ENCODE measurements at places on chromosomes 13 and 19.

GRCh38 chr19:31286491-31286890 lies 62.7 kb downstream of the TSHZ3 start:
- H3K27me3 ChIP-seq = no peaks in the 10 kb centered on the region
- ATAC-seq = no peak
- no peak overlapping the region for H3K27ac ChIP-seq
- H3K4me3 ChIP-seq = no peak overlapping the region
- H3K4me1 ChIP-seq = no peaks in the 10 kb centered on the region

GRCh38 chr13:90416519-90416918 lies 931.0 kb upstream of the MIR17HG start:
- ATAC-seq = no peak
- no peaks in the 10 kb centered on the region for H3K4me1 ChIP-seq
- no peak overlapping the region for H3K4me3 ChIP-seq
- H3K27ac ChIP-seq = no peak overlapping the region
- H3K27me3 ChIP-seq = no peaks in the 10 kb centered on the region
- H3K36me3 ChIP-seq = no peaks in the 10 kb centered on the region

DNA sequence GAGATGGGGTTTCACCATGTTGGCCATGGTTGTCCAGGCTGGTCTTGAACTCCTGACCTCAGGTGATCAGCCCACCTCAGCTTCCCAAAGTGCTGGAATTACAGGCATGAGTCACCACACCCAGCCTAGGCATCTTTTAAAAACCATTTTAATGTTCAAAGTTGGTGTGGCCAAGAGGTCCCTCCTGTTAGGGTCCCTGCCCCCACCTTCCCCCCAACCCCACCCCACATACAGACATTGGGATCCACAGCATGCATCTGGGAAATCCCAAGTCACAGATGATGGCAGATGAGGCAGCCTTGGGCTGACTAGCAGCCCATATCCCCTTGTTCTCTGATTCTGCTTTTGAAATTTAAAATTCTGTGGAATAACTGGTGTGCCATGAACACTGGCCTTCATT lies 226.0 kb downstream of the KATNAL1 start:
- H3K4me1 ChIP-seq = no peaks in the 10 kb centered on the region
- no peaks in the 10 kb centered on the region for H3K27me3 ChIP-seq
- no peaks in the 10 kb centered on the region for H3K36me3 ChIP-seq
- no peak overlapping the region for H3K27ac ChIP-seq

DNA sequence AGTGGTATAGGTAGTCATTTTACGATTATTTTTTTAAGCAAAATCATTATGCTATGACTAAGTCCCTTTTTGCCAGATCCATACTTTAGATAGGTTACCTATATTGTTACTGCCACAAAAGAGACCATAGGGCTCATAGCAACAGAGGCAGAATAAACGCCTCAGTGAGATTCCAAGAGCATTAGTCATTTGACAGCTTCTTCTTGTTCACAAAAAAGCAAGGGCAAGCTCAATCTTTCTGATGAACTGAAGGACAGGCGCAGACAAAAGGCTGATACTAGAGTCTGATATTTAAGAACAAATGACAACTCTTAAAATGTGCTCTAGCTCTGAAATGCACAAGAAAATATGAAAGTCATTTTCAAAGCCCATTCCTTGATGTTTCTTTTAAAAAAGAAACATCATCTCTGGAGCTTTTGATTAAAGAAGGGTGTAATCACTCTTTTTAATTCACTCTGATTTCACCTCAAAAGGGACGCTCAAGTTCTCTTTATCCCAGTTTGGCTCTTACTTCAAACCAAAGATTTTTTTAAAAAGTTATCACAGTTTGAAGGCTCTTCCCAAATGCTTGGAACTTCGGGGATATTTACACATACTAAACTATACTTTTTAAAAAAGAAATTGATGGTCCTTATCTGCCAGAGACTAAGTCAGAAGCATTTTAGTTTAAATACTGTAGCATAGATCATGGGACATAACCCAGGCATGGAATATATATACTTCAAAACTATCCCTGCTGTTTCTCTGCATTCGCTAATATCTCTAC lies 187.2 kb downstream of the EFNB2 start:
- H3K27me3 ChIP-seq = peaks cover 12% of the 10 kb centered on the region
- no peak for ATAC-seq
- H3K36me3 ChIP-seq = no peaks in the 10 kb centered on the region
- no peak overlapping the region for H3K27ac ChIP-seq

DNA sequence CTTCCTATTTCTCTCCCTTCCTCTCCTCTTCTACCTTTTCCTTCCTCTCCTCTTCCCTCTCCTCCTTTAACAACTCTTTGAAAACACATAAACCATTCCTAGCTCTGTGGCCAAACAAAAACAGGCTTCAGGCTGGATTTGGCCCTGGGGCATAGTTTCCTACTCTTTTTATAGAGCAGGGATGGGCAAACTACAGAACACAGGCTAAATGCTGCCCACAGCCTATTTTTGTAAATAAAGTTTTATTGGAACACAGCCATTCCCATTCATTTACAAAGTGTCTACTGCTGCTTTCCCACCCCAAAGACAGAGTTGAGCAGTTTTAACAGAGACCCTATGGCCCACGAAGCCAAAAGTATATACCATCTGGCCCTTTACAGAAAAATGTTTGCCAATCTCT lies 35.4 kb downstream of the LHFPL6 start:
- no peaks in the 10 kb centered on the region for H3K36me3 ChIP-seq
- no peaks in the 10 kb centered on the region for H3K27me3 ChIP-seq
- peaks cover 37% of the 10 kb centered on the region for H3K4me1 ChIP-seq

DNA sequence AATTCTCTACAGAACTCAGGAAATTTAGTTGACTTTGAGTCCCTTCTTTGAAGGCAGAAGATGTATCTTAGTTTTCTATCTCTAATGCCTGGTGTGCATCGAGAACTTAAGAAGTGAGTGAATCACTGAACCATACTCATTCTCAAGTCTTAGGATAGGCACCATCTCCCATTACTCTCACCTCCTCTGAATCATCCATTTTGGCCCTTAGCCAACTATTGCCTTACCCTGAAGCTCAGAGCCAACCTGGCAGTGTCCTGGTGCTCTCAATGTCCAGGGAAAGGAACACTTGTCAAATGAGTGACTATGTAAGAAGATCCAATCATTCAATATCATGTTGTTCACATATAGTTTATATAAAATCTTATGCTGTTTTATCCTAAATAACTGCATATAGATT lies 146.6 kb downstream of the RGCC start:
- H3K4me1 ChIP-seq = no peaks in the 10 kb centered on the region
- no peak overlapping the region for H3K27ac ChIP-seq
- peak; percentile 51 for ATAC-seq
- peaks cover 66% of the 10 kb centered on the region for H3K36me3 ChIP-seq
- H3K27me3 ChIP-seq = no peaks in the 10 kb centered on the region

DNA sequence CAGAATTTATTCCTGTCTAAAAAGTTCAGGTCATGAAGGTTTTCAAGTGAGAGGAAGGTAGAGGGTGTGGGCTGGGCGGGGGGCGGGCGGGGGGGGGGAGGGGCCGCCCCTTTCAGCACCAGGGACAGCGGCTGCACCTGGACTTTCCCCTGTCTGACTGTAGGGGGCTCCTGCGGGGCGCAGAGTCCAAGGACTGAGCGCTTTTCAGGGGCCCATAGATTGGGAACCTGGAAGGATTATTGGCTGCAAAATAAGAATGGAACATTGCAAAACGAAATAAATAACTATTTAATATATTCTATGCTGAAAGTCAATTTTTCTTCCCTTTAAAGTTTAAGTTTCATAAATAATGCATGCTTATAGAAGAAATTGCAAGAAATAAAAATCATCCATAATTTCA lies 8.9 kb upstream of the CYP4F3 start:
- peaks cover 74% of the 10 kb centered on the region for H3K27me3 ChIP-seq
- ATAC-seq = no peak
- no peak overlapping the region for H3K4me3 ChIP-seq
- H3K4me1 ChIP-seq = no peaks in the 10 kb centered on the region
- H3K36me3 ChIP-seq = no peaks in the 10 kb centered on the region
- no peak overlapping the region for H3K27ac ChIP-seq

GRCh38 chr19:47190167-47190727 lies 40.8 kb downstream of the BBC3 start:
- ATAC-seq = peak; percentile 64
- no peak overlapping the region for H3K4me3 ChIP-seq
- H3K27me3 ChIP-seq = no peaks in the 10 kb centered on the region
- H3K36me3 ChIP-seq = peaks cover 8% of the 10 kb centered on the region
- H3K4me1 ChIP-seq = peaks cover 17% of the 10 kb centered on the region
- peak overlapping the region; percentile 80 for H3K27ac ChIP-seq

GRCh38 chr13:75393839-75394520 lies 88.0 kb downstream of the TBC1D4 start:
- no peak overlapping the region for H3K27ac ChIP-seq
- no peak for ATAC-seq
- no peak overlapping the region for H3K4me3 ChIP-seq
- H3K36me3 ChIP-seq = no peaks in the 10 kb centered on the region

DNA sequence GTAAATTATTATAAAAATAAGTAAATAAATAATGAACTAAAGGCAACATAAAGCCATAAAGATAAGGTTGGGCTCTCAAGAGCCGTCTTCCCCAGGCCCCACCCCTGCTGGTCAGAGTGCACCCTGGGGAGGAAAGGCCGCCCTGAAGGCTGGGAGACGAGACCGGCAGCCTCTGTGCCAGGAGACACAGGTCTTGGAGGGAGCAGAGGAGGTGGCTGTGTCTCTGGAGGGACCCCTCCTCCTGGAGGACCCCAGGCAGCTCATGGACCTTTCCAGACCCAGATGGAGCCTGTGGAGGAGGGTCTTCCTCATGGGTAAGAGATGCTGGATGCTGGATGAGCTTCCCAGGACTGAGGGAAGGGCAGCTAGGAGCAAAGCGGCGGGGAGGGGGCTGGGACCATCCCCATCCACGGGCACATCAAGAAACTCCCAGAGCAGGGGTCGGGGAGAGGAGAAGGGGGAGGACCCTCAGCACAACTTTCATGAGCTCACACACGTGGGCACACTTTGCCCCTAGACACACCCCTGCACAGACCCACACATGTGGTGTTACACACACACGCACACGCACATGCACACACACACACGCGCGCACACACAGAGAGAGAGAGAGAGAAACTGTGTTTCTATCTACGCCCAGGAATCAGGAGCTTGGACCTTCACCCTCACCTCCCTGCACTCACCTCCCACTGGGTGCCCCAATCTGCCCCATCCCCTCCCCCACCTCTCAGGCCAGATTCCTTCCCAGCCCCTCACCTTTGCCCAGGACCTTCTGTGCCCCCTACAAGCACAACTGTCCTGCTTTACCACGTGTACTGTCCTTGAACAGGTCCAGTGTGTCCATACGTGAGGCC lies at the start of gene CEACAM18:
TSS of gene CEACAM18 (plus strand) at position 159 of the 854 bp plus-strand sequence.
- no peak within 1 kb of the TSS for H3K4me3 ChIP-seq
- no peaks in the 10 kb centered on the region for H3K36me3 ChIP-seq
- H3K4me1 ChIP-seq = no peaks in the 10 kb centered on the region
- no peak within 1 kb of the TSS for H3K27ac ChIP-seq
- peaks cover 75% of the 10 kb centered on the region for H3K27me3 ChIP-seq

GRCh38 chr13:33799950-33800592 lies 17.9 kb upstream of the RFC3 start:
- no peaks in the 10 kb centered on the region for H3K27me3 ChIP-seq
- peaks cover 37% of the 10 kb centered on the region for H3K4me1 ChIP-seq
- no peak overlapping the region for H3K4me3 ChIP-seq
- ATAC-seq = no peak
- no peaks in the 10 kb centered on the region for H3K36me3 ChIP-seq

Measured in gastroesophageal sphincter (tissue), 4 donors.